A549 treated with Hydrocortisone at 1 μM for 4 hours (cell line): ENCODE measurements at places on chromosomes 6 and 20. TPM values are rescaled to one million over a fixed set of nuclear protein-coding genes. Genes with fewer than 3 reads are reported as not detected.

The GSTA3 gene
- total RNA-seq, result not detected in 5 replicates

The TSBP1 gene
- not detected in 5 replicates for total RNA-seq

The CST5 gene
- total RNA-seq, result not detected in 5 replicates

The MROH8 gene
- 0.71 to 1.5 TPM (median 1.3 TPM) in 5 replicates for total RNA-seq

The MUC22 gene
- total RNA-seq, result 0.01 to 0.03 TPM (median 0.02 TPM) in 4 of 5 replicates, not detected in the other

The LHFPL5 gene
- 0.09 to 0.15 TPM (median 0.12 TPM) in 3 of 5 replicates, not detected in the others for total RNA-seq

The WFDC10B gene
- total RNA-seq, result not detected in 5 replicates

The FAM209B gene
- total RNA-seq, result 0.32 to 0.92 TPM (median 0.60 TPM) in 4 of 5 replicates, not detected in the other

The LY6G6C gene
- total RNA-seq, result 0.13 to 0.18 TPM in 2 of 5 replicates, not detected in the others
